Epithelial cell of proximal tubule (primary cell): ENCODE measurements at places on chromosomes 4 and X. TPM values are rescaled to one million over a fixed set of nuclear protein-coding genes. Genes with fewer than 3 reads are reported as not detected.

Gene AVPR2
- 0.22 and 1.4 TPM in 2 replicates for total RNA-seq

Gene TEX13D
- total RNA-seq, result not detected in 2 replicates

GRCh38 chrX:39814391-39814790, 283.4 kb downstream of the BCOR start:
- no peak for DNase-seq

DNA sequence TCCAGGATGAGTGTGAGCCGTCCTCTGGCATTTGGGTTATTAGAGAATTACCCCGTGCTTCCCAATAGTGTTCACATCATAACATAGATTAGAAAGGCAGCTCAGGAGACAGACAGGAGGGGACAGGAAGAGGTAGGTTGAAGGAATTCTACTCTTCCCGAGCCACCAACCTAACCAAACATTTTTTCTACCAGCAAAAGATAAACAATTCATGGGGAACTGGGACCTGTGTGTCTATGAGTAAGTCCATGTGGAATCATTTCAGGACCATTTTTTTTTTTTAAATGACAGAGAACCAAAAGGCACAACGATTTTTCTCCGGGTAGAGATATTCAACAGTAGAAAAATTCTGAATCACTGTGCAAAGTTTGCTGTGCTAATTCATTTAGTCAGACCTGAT, 174.2 kb upstream of the ETNPPL start:
- DNase-seq, result no peak

DNA sequence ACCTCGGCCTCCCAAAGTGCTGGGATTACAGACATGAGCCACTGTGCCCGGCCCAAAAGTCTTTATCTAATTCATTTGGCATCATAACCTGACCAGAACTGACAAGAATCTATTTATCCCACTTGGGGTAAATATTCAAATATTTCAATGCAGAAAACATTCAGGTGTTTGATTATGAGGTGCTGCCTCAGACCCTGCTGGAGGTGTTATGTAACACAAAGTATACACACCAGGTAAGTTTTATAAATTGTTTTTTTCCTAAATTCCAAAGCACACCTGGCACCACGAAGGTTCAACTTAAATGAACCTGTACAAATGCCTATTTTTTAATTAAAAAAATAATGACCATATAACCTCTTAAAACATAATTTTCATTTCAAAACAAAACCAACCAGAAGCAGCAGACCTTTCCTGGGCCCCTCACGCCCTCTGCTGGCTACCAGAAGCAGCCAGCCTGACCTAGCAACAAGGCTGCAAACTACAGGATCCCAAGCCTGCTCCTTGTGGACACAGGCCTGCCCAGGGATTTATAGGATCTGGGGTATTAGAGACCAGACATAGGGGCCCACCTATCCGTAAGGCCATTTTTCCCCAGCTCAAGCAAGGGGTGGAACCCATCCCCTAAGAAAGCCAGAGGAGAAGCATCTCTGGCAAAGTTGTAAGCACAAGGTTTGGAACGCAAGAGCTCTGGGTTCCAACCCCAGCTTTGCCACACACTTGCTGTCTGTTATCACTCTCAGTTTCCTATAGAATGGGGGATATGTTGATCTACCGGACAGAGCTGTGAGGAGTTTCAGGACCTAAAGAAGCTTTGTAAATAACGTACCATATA, 11.7 kb downstream of the OTUD5 start:
- DNase-seq, result no peak
